Stimulated activated CD8-positive, alpha-beta memory T cell treated with anti-CD3 and anti-CD28 coated beads, Interleukin-15, amount 100 ng/mL, for 4 hours (primary cell): ENCODE measurements at places on chromosomes 2 and 18.

GRCh38 chr2:140627885-140628284 lies 1502.9 kb downstream of the LRP1B start:
- DNase-seq: no peak

DNA sequence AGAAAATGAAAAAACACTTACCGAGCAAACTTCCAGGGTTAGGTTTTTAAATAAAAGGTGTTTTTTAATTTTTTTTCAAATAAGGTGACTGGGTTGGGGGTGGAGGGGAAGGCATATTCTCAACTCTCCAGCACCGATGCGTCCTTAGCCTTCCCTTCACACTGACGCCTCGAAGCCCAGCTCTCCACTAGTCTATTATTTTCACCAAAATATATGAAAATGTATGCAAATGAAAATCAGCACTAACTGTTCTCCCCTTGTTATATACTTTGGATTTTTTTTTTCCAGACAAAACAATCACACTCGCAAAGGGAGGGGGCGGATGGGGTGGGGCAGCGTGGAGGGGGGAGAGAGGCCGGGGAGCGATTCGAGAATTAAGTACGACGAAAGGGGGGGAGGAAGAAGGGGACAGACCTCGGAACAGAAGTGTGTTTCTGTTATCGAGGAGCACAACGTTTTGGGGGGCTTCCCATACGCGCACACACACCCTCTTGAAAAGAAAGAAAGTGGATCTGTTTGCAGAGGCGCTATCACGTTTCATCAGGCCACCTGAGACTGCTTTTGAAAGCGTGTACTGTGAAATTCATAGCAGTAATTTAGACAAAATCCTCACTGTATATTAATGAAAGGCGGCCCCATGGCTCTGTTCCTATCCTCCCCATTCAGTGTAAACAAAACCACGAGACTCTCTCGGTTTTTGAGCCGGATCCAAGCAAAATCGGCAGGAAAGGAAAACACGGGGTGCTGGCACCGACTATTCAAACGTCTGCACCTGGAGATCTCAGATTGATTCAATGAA lies 2.4 kb upstream of the POU3F3 start:
- DNase-seq: no peak

- no peak for DNase-seq
Observed at GRCh38 chr2:147511491-147511948, 333.3 kb upstream of the ACVR2A start.

DNA sequence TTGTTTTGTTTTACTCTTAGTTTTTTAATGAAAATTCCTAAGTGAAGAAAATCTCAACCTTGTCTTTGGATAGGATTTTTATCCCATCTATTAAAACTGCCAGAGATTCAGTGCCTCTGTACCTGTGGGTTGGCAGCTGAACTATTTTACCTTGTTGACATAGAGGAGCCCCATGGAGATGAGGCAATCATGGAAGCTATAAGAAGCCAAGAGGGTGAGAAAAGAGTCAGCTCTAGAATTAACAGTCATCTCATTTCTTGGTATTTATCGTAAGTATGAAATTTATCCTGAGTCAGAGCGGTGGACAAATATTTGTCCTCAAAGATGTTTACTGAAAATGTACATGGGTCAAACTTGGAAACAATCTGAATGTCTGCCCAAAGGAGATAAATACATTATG lies 35.8 kb upstream of the PGAP1 start:
- no peak for DNase-seq

DNA sequence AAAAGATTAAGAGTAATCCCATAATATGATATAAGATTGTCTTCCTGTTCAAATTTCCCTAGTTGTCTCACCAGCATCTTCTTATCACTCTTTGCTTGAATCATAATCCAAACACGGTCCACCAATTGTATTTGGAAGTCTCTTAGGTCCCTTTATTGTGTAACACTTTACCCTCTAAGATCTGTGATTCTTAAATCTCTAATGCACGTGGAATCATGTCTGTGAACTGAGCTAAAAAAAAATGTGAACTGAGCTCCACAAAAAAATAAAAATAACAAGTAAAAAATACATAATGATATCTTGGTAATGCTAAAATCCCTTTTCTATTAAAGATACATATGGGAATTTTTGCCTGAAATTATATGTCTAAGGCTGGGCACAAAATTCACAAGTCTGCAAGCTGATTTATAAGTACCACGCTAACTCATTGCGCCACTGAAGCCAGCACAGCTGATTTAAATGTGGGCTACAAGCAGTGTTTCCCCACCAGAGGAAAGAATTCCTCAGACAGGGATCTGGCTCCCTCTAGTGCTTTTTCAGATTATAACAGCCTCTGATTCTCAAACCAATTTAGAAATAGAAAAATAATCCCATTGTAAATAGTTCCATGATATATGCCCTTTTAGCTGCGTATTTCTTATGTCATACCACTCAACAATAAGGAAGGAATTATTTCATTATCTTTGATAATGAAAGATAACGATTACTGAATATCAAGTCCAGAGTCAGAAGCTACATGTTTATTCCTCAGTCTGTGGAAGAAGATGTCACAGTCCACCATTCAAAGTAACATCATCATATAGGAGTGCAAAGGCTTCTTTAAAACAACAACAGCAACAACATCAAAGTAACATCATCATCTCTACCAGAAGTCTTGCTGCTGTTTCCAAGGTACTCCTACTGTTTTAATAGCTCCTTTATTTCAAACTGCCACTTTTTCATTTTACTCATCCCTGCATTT lies 22.9 kb downstream of the RBM43 start:
- DNase-seq: no peak

DNA sequence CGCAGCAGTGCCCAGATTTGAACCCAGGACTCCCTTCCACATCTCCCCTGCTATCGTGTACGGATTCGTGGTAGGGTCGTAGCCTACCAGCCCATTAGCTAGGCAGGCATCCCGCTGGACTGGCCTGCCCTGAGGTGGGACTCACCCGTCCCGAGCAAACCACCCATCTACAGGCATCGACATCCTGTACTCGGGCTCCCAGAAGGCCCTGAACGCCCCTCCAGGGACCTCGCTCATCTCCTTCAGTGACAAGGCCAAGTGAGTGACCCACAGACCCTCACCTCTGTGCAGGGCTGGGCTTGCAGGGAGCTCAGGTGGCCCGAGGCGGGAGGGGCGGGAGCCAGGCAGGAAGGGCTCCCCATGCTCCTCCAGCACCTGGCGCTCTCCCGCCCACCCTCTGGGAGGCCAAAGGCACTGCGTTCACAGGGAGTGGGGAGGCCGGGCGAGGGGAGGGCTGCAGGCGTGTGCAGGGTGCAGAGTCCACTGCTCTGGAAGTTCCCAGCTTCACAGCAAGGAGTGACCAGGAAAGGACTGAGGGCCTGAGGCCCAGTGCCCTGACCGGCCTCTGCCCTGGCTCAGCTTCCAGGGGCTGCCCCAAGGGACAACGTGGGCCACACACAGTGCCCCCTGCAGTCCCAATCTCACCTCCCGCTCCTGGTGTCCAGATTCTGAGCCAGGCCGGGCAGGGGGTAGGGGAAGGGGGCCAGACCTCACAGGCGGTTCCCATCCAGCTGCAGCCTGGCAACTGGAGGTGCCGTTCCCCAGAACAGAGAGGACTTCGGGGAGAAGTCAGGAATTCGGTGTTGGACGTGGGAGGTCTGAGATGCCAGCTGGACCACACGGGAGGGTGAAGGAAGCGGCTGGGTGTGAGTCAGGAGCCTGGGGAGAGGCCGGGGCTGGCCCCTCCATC lies 5.4 kb downstream of the AGXT start:
- DNase-seq: no peak

- no peak for DNase-seq
Observed at GRCh38 chr18:3395466-3395865, 54.5 kb upstream of the TGIF1 start.

DNA sequence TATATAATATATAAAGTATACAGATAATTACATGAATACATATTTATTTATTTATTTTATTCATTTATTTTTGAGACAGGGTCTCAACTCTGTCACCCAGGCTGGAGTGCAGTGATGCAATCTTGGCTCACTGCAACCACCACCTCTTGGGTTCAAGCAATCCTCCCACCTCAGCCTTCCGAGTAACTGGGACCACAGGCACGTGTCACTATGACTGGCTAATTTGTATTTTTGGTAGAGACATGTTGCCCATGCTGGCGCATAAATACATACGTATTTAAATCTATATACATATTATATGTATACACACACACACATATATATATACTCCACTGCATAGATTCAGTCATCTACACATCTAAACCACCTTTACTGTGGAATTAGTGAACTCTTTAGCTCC lies 20.6 kb upstream of the NDUFV2 start:
- DNase-seq: no peak

- DNase-seq: no peak
Observed at GRCh38 chr2:38771632-38772031, 6.4 kb upstream of the GEMIN6 start.

DNA sequence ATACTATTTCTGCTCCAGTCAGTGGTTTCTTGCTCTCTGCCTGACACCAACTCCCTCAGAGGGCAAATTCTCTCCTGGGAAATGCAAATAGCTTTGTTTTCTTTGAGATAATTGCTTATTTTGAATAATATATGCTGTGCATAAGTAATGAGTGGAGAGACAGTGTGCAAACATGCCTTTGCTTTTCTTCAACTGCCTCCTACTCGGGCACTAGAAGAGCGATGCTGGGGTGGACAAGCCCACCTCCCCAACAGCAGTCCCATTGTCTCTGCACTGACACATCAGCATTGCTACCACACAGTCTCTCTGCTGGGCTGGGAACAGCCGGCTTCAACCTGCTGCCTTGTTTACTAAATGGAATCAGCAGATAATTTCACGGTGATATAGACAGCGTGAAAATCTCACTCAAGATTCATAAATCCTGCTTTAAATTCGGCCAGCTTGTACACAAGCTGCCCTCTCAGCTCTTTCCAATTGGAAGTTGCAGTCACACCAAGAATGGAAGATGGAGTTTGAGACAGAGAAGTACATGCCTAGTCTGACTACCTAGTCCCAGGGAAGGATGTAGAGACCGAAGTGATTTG lies 694.5 kb downstream of the TDRD15 start:
- no peak for DNase-seq

- no peak for DNase-seq
Observed at GRCh38 chr2:66688951-66689350, 254.0 kb downstream of the MEIS1 start.

DNA sequence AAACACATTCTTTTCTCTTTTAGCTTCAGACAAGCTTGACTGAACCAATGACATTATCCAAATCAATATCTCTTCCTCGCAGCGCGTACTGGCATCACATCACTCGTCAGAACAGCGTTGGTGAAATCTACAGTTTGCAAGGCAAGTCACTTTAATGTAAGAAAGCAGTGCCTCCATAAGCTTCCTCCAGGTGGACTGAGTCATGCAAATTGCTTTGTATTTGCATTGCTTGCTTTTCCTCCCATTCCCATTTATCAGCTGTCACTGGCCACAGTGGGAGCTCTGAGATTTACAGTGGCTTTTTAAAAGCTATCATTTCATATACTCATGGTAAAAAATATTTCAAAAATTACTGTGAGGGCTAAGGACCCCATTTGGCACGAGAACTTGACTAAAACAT lies 189.9 kb downstream of the CD226 start:
- DNase-seq: no peak

- no peak for DNase-seq
Observed at GRCh38 chr2:165820296-165820695, 26.2 kb upstream of the GALNT3 start.

GRCh38 chr2:85594715-85595300 lies 737 bp upstream of the RNF181 start:
- no peak for DNase-seq

DNA sequence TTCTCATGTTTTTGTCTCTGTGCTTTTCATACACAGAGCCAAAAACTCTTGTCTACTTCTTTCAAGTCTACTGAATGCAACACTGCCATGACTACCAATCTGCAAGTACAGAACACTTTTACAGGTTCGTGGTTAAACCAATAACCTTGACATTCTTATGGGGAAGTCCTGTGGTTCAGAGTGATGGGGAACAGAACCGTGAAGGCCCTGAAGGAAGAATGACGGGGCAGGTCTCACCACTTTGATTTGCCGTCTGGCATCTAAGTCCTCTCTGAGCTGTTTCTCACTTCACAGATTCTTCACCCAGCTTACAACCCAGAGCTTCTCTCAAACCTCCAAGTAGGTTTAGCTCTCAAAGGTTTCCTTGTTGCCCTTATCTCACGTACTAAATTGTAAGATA lies 117.5 kb upstream of the SNTG2 start:
- no peak for DNase-seq

DNA sequence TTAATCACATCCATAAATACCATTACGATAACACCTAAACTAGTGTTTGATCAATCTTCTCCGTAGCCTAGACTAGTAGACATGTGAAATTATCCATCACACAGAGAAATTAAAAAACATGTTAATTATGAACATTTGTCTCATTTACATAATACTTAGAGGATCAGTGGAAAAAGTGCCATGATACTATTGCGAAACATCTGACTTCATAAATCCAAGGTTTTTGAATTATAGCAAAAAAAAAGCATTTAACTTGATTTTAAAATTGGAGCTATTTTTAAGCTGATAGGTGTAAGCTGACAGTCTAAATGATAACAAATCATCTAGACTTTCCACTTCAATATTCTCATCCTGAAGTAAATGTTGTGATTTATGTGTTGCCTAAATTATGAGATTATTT lies 51.6 kb downstream of the CBLN2 start:
- DNase-seq: no peak

DNA sequence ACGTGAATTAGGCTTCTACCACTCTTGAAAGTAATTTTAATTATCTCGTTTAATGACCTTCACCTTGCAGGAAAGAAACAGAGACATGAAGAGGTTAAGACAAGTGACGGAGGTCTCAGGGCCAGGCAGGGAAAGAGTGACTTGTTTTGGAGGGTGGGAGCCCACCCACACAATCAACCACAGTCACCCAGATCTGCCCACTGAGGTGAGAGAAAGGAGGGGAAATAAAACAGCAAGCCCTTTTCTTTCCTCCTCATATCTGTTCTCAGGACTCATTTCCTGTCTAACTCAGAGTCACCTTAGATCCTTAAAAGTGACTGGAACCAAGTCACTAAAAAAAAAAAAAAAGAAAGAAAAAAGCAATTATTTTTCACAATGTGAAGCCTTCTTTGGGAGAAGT lies 26.8 kb downstream of the ATP8B1 start:
- DNase-seq: peak; percentile 1

GRCh38 chr18:37242826-37243560 lies 322.6 kb downstream of the CELF4 start:
- DNase-seq: no peak

DNA sequence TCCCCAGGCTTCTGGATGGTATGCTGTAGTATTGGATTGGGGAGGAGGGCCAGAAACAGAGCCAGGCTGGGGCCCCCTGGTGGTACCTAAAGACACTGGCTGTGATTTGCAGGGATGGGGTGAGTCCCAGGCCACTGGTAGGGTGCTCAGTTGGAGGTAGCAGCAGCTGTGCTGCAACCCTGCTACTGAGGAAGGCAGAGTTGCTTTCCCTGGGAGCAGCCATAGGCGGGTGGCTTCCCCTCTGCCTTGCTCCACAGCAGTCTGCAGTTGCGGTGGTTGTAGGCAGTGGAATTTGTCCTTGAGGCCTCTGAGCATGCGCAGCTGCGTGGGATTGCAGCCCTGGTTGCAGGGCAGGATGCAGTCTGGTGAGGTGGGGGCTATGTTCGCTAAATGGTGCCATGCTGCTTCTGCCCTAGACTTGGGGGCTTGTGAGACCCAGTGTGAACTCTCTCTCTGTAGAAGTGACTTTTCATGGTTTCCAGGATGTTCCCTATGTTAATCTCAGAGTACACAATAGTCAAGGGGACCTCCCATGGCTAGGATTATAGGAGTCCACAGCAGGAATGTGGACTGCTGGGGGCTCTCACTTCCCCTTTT lies 443.5 kb downstream of the XIRP2 start:
- no peak for DNase-seq

- DNase-seq: no peak
Observed at GRCh38 chr2:74097574-74097973, 50.1 kb downstream of the BOLA3 start.

- DNase-seq: no peak
Observed at GRCh38 chr2:202577250-202578183, 57.3 kb upstream of the FAM117B start.
